ENCODE measurements at places on chromosomes 4 and X.

DNA sequence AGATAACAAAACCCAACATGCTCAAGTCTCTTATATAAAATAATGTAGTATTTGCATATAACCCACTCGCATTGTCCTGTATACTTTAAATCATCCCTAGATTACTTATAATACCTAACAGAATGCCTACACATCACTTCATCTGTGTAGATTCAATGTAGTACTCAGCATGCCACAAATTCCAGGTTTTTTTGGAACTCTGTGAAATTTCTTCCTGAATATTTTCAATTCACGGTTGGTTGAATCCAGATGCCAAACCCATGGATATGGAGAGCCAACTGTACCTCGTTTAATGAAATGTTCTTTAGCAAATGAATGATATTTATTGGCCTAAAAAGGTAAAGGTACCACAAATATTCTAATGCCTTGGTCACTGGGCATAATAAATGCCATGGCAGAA is 24.8 kb downstream of the CCNI start:
- DNase-seq: no peak

DNA sequence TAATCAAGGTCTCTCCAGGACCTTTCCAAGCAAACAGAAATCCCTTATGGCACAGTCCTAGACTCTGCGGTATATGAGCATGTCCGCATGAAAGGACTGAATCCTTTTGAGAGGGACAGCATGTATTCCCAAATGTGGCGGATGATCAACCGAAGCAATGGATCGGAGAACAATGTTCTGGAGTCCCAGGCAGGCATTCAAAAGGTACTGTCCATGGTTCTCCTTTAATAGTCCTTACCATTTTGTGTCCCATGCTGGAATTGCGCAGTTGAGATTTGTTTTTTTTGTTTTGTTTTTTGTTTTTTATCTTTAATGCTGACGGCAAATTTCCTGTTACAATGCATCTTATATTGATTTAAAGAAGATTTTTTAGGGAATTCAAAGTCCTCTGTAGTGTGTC is 313.3 kb upstream of the ATOH1 start:
- no peak for DNase-seq

DNA sequence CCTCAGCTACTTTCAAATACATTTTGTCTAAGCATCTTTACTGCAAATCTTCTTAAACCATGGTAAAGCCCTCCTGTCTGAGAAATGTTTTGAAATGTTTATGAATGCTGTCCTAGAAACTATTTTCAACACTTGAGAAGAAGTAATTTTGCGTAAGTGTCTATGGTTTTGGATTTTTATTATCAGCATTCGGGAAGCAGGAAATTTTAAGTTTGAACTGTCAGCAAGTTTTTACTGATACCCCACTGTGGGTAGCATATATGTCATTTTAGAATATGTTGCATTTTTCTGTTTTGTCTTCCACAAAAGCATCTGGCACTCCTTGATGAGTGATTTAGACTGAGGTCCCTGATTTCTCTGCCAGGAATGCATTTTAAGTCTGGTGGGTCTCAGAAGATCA is 302.4 kb upstream of the GIMD1 start:
- no peak for DNase-seq

- DNase-seq: peak; percentile 28
Observed at GRCh38 chrX:44874420-44875184, 1.6 kb downstream of the KDM6A start.

GRCh38 chr4:106502106-106502699 is 133.6 kb upstream of the GIMD1 start:
- DNase-seq: peak; percentile 47

GRCh38 chr4:70991596-70991995 is 1.9 kb upstream of the DCK start:
- DNase-seq: no peak

All from activated naive CD8-positive, alpha-beta T cell treated with anti-CD3 and anti-CD28 coated beads, Interleukin-2, amount 10 ng/mL, durations not matched to agents 7 days and 5 days (primary cell).